ENCODE measurements at places on chromosomes 6 and 20. TPM values are rescaled to one million over a fixed set of nuclear protein-coding genes. Genes with fewer than 3 reads are reported as not detected.

GRCh38 chr6:73506246-73506645, 14.6 kb downstream of the EEF1A1 start:
- DNase-seq = no peak

DNA sequence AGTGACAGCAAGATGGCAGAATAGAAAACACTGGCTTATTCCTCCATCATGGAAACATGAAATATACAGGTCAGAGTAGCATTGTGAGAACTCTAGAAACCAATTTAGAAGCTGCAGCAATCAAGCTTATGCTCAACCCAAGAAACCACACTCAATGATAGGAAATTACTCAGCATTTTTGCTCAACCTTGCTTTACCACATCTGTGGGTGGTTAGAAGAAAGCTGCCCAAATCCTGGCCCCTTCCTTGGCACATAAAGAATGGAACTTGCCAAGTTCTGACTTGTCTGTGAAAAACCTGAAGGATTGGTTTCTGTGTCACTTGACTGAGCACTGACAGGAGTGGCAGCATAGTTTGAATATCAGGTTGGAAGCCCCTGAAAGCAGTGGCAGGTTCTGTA, 108.0 kb upstream of the MOCS1 start:
- DNase-seq = no peak

DNA sequence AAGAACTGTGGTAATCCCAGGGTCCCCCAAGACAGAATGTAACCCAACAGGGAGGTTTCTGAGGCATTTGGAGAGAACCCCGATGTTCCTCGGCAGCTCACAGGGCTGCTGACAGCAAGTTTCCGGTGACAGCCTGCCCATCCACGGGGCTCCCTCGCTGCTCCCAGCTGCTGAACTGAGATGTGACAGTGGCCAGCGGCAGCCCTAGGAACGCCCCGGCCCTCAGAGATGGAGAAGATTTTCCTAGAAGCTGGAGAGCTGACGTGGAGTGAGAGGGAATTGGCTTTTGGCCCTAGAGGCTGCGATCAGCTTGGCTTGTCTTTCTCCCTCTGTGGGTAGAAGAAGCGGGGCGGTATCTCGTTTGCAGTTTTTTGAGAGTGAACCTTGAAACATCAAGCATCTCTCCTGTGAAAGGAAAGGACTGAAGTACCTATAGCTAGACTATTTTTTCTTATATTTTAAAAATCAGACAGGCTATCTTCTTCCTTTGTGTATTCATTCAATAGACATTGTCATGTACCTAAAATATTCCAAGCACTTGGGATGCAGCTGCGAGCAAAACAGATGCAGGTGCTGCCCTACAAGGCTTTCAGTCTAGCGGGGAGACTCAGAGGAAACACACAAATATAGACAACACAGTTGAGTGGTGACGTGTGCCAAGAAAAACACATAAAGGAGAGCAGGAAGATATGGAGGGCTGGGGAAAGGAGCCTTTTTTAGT, 28.4 kb upstream of the NFATC2 start:
- DNase-seq = no peak

- DNase-seq = no peak
Observed at GRCh38 chr6:20652299-20653084, 118.2 kb downstream of the CDKAL1 start.

DNA sequence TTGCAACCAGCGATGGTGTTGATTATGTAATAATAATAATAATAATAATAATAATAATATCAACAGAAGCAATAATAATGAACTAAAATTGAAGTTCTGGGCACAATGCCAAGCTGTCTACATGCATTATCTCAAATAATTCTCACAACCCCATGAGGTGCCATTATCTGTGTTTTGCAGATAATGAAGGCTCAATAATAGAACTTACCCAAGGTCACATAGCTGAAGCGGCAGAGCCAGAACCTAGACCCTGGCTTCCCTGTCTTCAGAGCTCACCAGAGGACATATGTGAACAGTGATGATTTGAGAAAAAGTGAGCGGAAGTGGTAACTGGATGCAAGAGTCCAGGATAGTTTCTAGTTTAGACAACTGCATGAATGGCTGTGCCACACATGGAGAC, 91.0 kb downstream of the HIVEP1 start:
- no peak for DNase-seq

DNA sequence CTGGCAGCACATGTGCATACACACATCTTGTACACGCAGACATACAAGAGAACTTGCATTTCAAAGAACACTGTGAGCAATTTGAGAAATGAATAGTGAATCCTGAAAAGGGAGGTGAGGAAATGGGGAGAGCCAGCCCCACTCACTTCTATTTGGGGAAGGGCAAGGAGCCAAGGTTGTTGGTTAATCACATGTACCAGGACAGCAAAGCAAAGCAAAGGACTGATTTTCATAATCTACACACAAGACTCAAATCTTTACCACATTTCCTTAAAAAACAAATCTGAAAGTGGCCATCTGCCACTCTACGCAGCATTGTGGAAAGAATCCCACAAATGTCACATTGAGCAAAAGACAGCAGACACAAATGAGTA, 35.0 kb upstream of the KIF16B start:
- no peak for DNase-seq

- DNase-seq = peak; percentile 36
Observed at GRCh38 chr20:49508435-49509199, 26.1 kb upstream of the KCNB1 start.

GRCh38 chr20:39009348-39009747, 47.2 kb downstream of the DHX35 start:
- no peak for DNase-seq

DNA sequence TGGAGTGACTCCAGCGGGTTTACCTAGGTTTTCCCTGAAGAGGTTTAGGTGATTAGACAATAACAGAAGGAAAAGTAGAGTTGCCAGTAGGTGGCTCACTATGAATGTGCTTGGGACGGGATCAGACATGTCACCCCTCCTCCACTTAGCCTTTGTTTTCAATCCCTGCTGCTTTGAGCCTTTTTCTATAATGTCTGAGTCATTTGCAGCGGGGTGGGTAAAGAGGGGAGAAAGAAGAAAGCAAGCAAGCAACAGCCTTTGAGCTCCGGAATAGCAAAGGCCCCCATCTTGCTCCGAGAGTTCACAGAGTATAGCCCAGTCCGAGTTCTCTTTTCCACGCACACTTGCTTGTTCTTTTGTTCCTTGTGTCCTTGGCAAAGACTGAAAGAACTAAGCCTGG, 129.1 kb downstream of the PACRG start:
- no peak for DNase-seq

DNA sequence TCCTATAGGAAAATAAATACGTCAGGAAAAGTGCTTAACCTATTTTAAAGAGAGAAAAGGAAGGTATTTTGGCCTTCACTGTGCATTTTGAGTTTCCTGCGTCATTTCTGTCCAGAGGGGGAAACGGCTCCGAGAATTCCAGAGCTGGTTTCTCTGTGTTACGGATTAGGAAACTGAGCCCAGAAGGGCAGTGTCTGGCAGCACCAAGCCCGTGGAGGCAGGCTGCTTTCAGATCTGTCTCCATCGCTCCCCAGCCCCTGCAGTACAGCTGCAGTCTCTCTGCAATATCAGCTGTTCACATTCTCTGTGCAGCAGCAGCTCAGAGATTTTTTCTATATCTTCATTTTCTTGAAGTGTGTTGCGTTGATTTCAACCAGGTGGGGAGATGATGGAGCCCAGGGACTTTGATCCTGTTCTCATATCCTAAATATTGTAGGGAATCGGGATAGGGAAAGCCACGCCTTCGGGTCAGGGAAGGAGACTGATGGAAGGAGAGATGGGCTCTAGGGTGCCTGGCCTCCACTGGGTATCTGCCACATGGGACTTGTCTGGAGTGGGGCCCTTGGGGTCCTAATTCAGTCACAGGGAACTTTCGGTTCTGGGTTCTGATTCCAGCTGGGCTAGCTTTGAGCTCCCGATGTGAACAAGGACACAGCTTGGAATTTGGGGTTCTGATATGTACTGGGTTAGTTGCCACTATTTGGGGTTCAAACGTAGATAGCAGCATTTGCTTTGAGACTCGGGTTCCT, 2.8 kb downstream of the ANKRD60 start:
- no peak for DNase-seq

CDH4 gene
- not detected for total RNA-seq

SLC12A5 gene
- not detected for total RNA-seq

SLC22A2 gene
- total RNA-seq = not detected

GCNT2 gene
- total RNA-seq = 38.1 TPM

OPRM1 gene
- not detected for total RNA-seq

PMEPA1 gene
- total RNA-seq = 37.4 TPM

TRAPPC3L gene
- total RNA-seq = not detected
